ENCODE measurements at places on chromosomes 2 and 18.

GRCh38 chr2:62184512-62185230 is 11.2 kb upstream of the B3GNT2 start:
- no peak for DNase-seq

GRCh38 chr2:190717306-190717705 is 68.4 kb downstream of the NAB1 start:
- DNase-seq = no peak

GRCh38 chr18:24114924-24115549 is 23.8 kb upstream of the CABYR start:
- no peak for DNase-seq

GRCh38 chr18:5430131-5430530 is 113.7 kb downstream of the EPB41L3 start:
- no peak for DNase-seq

DNA sequence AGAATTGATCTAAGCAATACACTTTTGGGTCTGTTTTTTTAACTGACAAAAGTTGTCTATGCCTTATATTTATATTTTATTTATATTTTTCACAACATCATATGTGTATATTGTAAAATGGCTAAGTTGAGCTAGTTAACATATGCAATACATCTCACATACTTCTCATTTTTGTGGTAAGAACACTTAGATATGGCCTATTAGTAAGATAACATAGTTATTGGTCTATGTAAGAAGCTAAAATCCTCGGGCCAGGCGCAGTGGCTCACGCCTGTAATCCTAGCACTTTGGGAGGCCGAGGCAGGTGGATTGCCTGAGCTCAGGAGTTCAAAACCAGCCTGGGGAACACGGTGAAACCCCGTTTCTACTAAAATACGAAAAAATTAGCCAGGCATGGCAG is 275.6 kb upstream of the ID2 start:
- no peak for DNase-seq

DNA sequence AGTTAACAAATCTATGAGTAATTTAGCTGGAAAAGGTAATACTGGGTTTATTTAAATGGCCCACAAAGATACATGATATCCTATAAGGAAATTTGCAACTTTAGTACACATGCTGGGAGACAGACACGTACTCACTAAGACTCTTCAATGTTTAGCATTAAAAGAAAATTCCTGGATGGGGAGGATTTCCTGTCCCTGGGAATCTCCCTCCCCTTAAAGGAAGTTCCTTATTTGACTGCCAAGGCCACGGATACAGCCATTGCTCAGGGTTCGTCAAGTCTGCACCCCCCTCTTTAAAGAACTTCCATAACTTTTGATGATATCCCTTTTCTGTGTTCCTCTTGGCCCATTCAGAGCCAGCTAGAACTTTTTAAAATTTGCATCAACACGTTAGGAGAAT is 267.6 kb downstream of the CD226 start:
- no peak for DNase-seq

DNA sequence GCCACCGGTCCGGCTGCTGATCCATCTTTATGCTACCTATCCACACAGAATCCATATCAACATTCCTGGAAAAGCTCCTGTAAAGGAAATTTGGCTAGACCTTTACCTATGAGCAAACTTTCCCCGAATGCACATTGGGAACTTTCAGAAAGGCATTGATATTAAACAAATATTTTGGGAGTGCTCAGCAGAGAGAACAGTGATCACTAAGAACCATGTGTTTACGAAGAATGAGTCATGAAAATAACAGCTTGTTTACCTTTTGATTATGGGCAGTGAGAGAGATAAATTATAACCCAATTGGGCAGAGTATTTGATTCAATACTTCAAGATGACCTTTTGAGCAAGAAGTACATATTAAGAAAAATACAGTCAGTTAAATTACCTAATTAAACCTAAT is 189.7 kb upstream of the CDH2 start:
- DNase-seq = no peak

- DNase-seq = no peak
Measured at GRCh38 chr2:239263231-239263630, 137.6 kb downstream of the HDAC4 start.

- no peak for DNase-seq
Measured at GRCh38 chr2:40285391-40285790, 166.5 kb downstream of the SLC8A1 start.

GRCh38 chr2:192059266-192059665 is 135.5 kb downstream of the TMEFF2 start:
- DNase-seq = no peak

DNA sequence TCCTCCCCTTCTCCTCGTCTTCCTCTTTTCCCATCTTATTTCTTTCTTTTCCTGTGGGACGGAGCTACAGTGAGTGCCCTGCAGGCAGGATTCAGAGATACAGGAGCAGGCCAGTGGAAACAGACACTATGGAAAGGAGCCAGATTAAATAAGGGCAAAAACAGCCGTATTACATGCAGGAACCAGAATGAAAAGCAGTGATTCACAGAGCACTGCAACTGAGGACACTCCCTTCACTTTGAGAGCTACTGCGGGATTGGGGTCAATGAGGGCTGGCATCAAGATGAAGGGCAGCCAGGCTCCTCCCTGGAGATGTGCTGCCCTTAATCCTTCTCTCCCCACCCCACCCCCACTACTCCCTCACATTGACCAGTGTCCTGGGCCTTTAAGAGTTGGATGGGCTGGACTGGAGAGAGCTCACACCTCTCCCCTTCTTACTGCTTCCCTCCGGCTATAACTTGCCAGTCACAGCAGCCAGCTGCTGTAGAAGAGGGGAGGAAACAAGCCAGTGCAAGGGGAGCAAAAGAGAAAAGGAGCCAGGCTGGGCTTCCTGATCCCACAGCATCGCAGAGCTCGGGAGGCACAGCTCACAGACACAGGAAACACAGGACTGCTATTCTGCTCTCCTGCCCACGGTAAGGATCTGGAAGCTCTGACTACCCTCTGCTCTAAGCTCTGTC is at the start of gene PLCD4:
TSS of gene PLCD4 (plus strand) at position 464 of the 680 bp plus-strand sequence. CDS start 7,841 bp downstream, outside the sequence.
- DNase-seq = no peak

- DNase-seq = no peak
Measured at GRCh38 chr2:191818725-191819350, 28.1 kb downstream of the CAVIN2 start.

- no peak for DNase-seq
Measured at GRCh38 chr2:127676906-127677305, 1.6 kb upstream of the LIMS2 start.

- DNase-seq = no peak
Measured at GRCh38 chr18:12231040-12231882, 22.9 kb upstream of the CIDEA start.

DNA sequence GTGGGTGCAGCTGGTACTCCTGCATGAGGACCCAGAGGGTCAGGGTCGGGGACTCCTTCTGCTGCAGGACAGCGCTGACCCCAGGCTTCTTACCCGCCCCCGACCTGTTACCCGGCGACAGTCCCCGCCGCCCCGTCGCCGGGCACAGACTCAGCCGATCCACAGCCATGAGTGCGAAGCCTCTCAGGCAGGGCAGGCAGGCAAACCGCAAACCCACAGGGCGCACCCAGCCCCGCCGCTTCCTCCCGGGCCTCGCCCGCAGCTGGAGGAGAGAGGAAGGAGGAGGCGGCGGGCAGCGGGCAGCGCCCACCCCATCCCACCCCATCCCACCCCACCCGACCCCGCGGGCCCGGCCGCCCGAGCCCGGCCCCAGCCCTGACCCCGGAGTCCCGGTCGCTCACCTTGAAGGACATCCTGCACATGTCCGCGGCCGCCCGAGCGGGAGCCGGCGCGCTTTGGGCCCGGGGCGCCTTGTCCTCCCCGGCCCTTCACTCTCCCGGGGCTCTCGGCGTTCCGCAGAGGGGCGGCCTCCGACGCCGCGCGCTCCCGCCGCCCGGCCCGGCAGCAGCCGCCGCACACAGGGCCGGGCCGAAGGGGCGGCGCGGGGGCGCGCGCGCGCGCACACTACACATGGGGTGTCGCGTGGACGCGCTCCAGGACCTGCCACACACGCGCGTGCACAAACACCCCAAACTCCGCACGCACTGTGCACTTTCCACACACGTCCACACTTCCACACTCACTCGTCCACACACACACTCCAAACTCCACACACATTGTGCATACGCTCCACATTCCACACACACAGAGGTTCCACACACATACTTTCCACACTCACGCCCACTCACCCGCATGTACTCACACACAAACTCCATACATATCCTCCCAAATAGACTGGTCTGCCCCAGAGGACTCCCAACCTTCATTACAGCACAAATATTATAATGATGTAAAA is at the start of gene ANKRD29:
TSS of gene ANKRD29 (minus strand) at position 603 of the 955 bp plus-strand sequence. CDS start at position 422, 181 bp downstream.
- peak; percentile 64 for DNase-seq

DNA sequence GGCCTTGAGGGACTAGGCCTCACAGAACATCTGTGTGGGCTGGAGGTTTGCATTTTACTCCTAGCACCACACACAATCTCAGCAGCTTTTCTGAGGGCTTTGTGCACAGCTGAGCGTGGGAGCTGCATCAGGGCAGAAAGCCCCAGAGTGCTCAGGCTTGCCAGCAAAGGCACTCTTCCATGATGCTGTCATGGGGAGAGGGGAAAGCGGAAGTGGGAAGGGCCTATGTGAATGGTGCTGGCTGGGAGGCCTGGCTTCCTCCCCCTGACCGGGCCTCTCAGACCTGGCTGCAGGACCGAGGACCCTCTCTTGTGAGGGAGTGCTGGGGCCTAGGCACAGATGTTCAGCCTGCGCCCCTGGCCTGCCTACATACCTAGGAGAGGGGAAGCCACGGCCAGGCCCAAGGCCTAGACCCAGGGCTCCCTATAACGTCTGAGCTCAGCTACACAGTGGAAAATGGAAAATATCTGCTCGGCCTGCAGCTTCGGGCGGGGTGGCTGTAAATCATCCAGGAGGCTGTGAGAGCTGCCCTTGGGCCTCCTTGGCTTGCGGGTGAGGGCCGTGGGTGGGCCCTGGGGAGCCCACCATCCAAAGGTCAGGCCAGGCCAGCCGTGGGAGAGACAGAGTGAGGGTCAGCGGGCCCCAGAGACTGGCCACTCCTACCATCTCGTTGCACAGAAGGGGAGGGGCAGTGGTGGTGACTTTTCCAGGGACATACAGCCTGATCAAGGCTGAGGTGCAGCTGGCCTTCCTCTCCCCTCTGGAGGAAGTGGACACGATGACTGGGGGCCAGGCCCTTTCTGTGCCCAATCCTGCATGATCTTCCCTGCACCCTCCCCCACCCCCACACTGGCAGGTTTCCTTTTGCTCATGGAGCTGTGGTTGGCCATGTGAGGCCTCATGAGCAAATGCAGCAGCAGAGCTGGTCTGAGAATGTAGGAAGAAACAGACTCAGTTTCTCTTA is 22.8 kb downstream of the GLI2 start:
- no peak for DNase-seq

DNA sequence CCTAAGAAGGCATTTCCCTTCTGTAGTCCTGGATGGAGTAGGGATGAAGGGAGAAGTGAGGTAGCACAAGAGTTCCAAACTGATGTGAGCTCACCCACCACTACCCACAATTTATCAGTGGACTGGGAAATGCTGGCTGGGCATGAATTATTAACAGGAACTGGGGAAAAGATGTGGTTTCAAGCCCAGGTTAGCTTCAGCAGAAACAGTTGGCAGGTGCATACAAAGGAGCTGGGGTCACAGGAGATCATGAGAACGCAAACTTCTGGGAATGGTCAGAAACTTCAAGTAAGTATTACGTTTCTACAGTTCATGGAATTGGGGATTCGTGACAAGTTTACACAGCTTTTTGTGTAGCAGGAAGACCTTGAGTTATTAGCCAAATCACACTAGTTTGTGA is 5.4 kb downstream of the CCDC141 start:
- no peak for DNase-seq

DNA sequence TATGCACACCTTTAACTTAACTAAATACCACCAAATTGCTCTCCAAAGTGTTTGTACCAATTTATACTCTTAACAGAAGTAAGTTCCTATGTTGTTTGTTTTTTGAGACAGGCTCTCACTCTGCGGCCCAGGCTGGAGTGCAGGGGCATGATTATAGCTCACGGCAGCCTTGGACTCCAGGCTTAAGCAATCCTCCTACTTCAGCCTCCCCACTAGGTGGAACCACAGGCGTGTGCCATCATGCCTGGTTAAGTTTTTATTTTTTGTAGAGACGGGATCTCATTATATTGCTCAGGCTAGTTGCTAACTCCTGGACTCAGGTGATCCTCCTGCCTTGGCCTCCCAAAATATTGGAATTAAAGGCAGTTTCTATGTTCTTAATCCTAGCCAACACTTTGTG is 13.1 kb upstream of the NAB1 start:
- DNase-seq = no peak

DNA sequence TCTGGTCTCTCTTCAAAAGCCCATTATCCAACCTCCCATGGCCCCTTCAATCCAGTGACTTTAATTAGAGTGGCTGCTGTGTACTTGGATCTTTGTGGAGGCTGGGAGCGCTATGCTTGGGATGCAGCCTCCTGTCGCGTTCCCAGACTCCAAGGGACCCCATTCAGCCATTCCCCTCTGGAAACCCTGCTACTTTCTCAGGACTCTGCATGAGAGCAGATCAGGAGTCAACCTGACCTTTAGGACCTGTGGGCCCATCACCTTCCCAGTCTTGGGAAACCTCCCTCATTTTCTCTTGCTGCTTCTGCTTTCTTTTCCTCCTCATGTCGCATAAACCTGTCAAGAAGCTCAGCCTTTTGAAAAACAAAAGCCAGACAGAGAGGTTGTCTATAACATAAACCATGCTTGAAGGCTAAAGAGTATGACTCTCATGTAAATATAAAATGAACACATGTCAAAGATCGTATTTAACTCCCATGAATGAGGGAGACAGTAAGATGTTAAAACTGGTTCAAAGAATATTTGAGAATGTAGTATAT is 143.1 kb upstream of the PELI1 start:
- no peak for DNase-seq

DNA sequence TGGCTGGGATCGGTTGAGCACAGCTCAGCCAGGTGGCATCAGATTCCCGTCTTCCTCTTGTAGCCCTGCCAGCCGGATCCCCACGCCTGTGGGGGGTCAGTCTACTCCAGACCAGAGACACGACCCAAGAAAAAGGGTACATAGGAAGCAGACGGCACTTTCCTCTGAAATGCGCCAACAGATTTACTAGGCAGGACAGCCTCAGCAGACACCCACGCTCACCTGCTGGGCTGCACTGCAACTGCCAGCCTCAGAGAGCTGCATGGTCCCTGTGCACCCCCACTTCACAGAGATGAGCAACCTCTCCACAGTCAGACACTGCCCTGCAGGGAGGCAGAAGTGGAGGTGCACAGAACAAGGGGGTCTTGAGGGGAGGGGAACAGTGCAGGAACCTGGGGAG is 75.7 kb upstream of the OTOS start:
- no peak for DNase-seq

GRCh38 chr2:9945596-9945995 is 5.9 kb upstream of the GRHL1 start:
- no peak for DNase-seq

DNA sequence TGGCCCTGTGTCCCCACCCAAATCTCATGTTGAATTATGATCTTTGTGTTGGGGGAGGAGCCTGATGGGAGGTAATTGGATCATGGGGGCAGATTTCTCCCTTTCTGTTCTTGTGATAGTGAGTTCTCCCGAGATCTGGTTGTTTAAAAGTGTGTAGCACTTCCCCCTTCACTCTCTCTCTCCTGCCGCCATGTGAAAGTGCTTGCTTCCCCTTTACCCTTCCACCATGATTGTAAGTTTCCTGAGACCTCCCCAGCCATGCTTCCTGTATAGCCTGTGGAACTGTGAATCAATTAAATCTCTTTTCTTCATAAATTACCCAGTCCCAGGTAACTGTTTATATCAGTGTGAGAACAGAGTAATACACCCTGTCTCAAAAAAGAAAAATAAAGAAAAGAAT is 25.5 kb downstream of the LRRFIP1 start:
- no peak for DNase-seq
